ENCODE measurements at places on chromosomes 11 and 22.

DNA sequence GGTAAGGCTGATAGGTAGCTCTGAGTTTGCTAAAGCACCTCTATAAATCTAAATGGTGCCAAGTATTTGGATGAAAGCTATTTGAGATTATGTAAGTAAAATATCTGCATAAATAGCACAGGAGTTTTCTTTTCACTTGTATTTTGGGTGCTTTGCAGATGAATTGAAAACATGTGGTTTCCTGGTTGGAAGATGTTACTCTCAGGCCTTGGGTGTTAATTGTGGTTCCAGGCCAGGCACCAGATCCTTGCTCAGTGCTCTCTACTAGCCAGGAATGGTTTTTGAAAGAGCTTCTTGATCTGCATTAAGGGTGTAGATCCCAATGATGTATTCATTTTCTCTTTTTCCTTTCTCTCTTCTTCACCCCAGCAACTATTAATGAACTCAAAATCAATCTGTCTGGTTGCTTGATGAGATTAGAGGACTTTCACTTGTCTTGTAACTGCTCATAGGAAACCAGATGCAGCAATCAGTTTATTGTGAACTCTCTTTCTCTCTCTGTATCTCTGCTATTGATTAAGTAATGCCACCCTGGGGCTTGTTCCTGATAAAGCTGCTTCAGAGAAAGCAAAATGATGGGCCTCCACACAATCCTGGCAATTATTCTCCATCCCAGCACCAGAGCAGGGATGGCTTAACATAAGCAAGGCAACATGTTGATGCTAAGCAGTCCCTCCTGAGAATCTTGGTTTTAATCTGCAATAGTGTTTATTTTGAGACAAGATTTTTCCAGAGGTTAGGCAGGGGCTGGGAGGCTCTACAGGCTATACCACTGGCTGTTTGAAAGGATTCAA lies 147.0 kb upstream of the NTM start:
- no peak for DNase-seq

- DNase-seq, result peak; percentile 36
Observed at GRCh38 chr11:58647141-58647699, 24.8 kb downstream of the CNTF start.

DNA sequence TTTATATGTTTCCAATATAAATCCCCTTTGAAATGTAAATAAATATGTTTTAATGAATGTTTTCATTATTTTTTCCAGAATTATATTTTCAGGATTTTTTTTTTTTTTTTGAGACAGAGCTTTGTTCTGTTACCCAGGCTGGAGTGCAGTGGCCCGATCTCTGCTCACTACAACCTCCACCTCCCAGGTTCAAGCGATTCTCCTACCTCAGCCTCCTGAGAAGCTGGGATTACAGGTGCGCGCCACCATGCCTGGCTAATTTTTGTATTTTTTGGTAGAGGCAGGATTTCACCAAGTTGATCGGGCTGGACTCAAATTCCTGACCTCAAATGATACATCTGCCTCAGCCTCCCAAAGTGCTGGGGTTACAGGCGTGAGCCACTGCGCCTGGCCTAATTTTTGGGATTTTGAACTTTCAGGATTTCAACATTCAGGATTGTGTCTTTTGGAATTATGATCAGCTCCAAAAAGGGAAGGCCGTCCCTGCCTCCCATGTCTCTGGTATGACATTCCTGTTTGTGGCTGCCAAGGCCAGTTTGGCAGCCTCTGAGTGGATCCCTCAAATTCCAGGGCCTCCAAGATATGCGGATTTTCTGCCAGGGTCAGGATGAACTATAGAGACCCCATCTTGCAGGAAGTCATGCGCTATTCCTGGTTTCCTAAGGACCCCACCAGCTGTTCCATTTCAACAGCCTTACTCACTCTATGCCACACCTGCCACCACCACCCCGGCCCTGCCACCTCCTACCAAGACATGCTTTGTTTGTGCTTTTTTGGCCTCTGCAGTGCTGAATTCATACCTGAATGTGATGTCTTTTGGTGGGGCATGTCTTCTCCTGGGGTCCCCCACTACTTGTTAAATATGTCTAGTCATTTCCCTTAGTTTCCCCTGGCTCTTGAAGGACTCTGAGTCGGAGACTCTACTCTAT lies 21.9 kb upstream of the TMPRSS4 start:
- no peak for DNase-seq

GRCh38 chr11:102111787-102112508 lies 1.7 kb downstream of the YAP1 start:
- no peak for DNase-seq
